Motor neuron (in vitro differentiated cells): ENCODE measurements at places on chromosomes 12 and 14. TPM values are rescaled to one million over a fixed set of nuclear protein-coding genes. Genes with fewer than 3 reads are reported as not detected.

Gene CCDC196
- total RNA-seq, result 0.40 and 0.96 TPM in 2 replicates

Gene MAPKAPK5
- 30.4 and 32.0 TPM in 2 replicates for total RNA-seq

Gene SLC6A13
- total RNA-seq, result 12.0 and 12.1 TPM in 2 replicates

Gene DPPA3
- not detected in 2 replicates for total RNA-seq

Gene PFDN5
- 502 and 529 TPM in 2 replicates for total RNA-seq

Gene OR6C70
- not detected in 2 replicates for total RNA-seq

Gene CFAP251
- 2.6 and 3.5 TPM in 2 replicates for total RNA-seq
